ENCODE measurements at places on chromosomes 6 and 20.
A peak's percentile ranks its signal among the peaks of the same experiment; 100 is the strongest.

GRCh38 chr20:50903353-50904051 lies 27.7 kb downstream of the ADNP start:
- no peak for DNase-seq

DNA sequence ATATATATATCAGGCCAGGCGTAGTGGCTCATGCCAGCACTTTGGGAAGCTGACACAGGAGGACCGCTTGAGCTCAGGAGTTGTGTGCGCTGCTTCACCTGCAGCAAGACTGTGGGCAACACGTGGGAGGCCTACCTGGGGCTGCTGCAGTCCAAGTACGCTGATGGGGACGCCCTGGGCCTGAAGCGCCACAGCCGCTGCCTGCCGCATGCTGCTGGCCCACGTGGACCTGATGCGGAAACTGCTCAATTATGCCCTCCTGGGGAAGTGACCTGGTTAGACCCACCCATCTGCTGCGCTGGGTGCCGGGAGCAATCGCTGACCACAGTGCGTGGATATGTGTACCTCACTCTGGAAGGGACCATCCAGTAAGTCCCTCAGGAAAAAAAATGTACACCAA lies 1.8 kb upstream of the PSORS1C2 start:
- DNase-seq, result no peak

DNA sequence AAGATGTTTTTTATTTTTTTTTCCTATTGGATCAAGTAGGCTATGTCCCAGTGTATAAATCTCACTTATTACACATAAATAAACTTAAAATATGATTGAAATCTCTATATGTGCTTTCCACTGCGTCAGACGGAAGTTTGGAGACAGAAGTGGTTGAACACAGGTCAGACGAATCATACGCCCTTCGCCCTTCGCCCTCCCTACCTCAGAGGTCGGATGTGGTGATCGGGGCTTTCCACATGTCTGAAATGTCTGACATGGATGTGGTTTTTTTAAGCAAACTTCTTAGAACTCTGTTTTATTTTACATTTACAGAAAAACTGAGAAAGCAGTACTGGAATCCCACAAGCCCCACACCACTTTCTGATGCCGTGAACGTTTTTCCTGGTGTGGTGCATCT lies 344.4 kb downstream of the THBS2 start:
- DNase-seq, result peak; percentile 19

GRCh38 chr6:2848851-2849250 lies 7.2 kb upstream of the SERPINB1 start:
- peak; percentile 81 for DNase-seq

- no peak for DNase-seq
Observed at GRCh38 chr20:38962928-38963401, 821 bp downstream of the DHX35 start.

GRCh38 chr6:16721977-16722376 lies 39.3 kb downstream of the ATXN1 start:
- no peak for DNase-seq

DNA sequence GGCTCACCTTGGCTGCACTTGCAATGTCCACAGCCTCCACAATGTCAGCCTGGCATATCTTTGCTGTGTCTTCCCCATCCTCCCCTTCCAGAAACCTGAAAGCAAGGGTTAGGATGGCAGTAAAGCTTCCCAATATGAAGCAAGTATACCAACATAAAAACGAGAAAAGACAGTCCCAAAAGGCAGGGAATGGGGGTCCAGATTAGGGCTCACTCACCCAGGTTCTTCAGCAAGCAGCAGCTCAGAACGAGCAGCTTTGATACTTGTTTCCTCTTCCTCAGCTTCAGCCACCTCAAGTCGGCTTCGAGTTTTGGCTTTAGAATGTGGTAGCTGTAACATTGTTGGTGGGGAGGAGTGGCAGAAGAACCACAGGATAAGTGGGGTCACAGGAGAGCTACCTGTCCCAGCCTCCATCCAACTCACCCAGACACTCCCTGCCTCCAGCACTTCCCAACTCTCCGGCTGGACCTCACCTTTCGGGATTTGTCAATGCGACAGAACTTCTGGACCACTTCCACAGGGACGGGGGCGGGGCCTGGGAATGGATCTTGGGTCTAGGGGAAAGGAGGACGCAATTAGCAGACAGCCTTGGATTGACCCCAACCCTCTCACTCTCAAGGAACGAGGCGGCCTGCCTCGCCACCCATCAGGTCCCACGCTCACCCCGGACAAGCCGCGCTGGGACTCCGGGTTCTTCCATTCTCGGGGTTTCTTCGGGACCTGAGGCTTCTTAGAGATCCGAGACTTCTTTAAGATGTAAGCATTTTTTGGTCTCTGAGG lies 708 bp downstream of the WDR46 start:
- DNase-seq, result no peak

DNA sequence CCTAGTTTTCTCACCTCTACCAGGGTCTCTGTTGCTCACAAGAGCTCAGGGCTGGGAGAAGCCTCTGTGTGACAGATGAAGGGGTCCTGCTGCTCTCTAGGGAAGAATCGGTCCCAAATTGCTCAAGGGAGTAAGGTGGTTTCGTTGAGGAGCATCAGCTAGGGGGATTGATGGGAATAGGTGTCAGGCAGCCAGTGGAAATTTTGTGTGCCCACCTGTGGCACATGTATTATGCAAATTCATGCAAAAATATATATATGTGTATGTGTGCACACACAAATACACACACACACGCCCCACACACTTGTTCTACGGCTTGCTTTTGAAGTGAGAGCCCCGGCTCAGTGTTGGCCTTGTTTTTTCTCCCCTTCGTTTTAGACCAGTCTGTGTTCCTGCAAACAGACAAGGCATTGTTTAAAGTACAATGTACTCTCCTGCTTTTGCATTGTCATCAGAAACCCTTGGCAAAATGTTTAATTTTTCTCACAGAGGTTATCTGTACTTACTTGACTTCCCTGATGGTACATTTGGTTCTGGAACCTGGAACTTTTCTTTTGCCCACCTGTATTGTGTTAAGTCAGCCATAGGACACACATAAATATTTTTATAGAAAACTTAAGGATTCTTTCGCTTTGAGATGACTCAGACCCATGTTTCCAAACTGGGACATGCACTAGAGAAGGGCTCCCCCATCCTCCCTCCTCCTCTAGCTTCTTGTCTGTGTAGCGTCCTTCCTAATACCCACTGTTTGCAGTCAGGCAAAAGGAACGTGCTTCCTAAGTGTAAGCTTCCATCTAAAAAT lies 26.7 kb downstream of the FOXO3 start:
- no peak for DNase-seq

DNA sequence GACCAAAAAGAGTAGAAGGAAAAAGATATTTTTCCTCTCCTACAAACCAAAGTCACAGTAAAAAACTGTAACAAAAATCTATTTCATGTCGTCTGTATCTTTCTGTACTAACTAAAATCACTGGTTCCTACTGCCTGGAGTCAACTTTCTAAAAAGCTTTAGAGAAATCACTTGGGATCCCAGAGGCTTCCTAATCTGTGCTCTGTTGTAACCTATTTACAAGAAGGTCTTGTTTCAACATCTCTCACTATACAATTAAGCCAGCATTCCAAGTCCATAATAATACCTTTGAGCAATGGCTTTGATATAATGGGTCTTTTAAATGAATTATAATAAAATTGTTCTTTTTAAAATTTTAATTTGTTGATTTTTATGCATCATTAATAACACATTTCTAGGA lies 20.4 kb downstream of the RAB23 start:
- no peak for DNase-seq

- DNase-seq, result peak; percentile 15
Observed at GRCh38 chr20:24957326-24958016, 8.4 kb downstream of the CST7 start.

DNA sequence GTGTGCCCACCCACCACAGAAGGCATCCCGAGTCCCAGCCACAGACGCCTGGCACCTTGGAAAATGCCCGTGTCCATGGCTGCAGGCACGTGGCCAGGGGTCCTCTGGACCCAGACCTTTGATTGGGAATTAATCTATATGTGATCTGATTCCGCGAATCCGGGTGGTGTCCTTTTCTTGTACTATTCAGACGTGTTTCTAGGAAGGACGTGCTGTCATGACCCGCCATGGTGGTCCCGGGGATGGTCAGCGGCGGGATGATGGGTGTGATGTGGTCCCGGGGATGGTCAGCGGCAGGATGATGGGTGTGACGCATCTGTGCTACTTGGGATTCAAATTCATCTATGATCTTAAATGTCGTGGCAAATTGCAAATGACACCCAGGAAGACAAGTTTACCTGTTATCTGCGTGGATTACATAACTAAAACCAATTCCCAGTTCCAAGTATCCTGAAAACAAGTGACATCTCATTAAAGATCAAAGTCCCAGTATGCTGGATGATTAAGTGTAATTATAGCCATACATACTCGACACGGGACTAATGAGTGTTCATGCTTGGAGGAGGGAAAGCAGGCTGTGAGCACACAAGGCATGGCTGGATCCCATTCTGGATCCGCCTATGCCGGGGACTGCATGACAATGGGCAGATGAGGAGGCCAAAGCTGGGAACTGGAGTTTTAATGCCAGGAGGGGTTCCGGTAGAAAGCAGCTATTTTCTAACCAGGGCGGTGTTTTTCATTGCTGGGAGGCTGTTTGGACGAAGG lies 256.5 kb downstream of the TAF4 start:
- no peak for DNase-seq

DNA sequence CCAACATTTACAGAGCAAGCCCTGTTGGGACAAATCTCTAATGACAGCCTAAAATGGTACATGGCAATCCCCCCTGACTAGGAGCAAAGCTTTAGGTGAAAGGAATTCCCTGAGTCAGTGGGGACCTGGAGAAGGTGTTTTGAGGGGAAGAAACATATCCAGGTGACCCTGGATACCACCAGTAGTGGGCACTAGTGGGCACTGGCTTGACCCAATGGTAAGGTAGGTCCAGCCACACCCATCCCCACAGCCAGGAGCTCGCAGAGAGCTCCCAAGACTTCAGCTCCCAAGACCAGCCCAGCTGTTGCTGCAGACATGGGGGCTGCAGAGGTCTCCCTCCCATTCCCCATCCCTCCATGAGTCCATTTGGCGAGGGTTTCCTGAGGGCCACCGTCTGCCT lies 19.5 kb downstream of the GRM4 start:
- no peak for DNase-seq

DNA sequence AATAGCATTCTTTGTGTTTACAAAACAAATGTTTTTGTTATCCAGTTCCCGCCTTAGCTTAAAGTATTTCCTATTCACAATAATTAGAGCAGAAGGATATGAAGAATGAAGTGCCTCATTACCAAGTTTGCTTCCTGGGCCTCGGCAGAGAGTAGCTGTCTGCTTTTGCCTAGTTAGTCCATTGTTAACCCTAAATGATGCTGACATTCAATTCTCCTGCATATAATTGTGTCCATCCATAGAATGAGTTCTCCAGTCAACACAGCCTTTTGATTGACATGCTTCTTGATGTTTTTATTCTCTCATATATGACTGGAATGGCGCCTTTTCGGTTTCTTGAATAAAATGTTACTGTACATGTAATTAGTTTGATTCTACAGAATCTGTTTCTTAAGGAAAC lies 100.9 kb downstream of the MYB start:
- no peak for DNase-seq

- no peak for DNase-seq
Observed at GRCh38 chr6:40841721-40842120, 197.3 kb downstream of the UNC5CL start.

DNA sequence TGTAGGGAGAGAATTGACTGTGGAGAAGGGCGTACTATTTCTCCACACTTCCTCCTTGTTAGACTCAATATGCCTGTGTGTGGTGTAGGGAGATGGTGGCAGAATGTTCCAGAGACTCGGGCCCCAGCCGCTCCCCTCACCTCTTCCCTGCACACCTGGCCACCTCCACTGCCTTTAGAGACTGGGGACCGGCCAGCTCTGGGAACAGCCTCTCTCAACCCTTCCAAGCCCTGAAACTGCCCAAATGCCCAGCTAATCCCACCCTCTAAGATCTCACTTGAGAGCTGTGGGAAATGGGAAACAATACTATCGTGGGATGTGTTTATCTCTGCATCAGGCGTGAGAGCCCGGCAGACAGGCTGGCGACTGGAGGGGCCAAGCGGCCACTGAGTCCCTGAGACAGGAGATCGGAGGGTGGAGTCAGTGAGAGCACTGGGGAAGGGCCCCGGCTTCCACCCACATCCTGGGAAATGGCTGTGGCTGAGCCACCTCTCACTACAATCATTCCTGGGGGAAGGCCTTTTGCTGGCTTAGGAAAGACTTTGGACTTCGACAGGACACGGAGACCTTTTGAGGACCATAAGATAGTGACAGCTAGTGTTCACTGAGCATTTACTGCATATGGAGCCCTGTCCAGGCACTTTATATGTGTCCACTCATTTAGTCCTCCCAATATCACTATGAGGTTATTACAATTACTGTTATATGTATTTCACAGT lies 31.0 kb upstream of the MRPS18A start:
- DNase-seq, result no peak

DNA sequence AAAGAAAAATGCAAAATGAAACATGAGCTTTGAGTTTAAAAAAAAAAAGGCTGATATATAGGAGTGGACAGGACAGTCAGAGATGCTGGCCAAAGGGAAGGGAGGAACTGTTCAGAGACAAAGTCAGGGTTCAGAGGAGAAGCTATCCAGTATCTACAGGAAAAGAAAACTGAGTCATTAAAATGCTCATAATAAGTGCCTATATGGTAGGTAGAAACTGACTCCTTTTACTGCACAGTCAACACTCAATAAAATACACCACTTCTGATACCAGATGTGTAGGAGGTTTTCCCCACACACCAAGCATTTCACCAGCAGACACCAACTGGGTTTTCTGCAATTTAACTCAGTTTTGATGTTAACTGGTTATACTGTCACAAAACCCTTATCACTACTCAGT lies 32.9 kb downstream of the FRK start:
- no peak for DNase-seq

GRCh38 chr6:148271711-148272439 lies 70.8 kb upstream of the SASH1 start:
- DNase-seq, result no peak

DNA sequence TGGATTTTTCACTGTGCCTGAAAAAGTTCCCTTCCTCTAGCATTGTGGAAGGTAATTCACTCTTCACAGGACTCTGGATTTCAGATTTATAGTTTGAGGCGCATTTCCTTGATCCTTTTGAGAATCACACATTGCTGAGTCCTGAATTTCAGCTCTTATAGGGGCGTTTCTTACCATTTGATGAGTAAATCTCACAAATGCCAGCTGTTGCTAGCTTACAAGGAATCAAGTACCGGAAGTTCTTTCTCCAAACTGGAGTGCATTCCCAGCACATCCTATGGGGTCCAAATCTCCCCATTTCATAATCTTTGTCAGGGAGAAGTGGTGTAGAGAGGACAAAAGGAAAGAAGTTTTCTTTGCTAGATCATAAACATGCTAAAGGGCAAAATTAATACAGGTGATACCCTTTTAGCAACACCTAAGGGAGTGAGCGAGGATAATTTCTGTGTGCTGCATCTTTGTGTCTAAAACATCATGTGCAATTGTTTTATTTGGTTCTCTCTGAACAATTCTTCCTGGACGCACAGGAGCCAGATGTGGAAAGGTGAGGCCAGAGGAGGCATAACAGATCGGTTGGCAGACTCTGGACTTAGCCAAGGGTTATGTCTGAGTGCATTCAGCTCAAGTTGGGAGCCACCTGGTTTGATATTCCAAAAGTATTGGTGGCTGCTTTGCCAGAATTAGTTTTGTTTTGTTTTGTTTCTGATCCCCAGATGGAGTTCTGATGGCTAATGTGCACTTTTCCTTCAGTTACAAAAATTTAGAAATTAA lies 37.4 kb upstream of the EYA2 start:
- no peak for DNase-seq

- no peak for DNase-seq
Observed at GRCh38 chr6:17740559-17741220, 34.0 kb upstream of the NUP153 start.
